CD4-positive, alpha-beta T cell treated with Interleukin-17A for 1 hour (primary cell): ENCODE measurements at places on chromosomes 3 and 15.

DNA sequence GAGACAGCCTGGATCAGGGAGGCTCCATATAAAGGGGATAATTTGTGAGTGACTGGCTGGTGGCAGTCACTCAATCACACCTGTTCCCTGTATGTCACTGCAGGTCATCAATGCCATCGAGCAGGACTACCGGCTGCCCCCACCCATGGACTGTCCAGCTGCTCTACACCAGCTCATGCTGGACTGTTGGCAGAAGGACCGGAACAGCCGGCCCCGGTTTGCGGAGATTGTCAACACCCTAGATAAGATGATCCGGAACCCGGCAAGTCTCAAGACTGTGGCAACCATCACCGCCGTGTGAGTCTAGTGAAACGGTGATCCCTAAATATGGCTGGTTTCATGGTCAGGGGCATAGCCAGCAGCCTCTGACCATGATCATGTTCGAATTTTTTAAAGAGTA, 453.2 kb downstream of the EPHB1 start:
- DNase-seq = no peak

DNA sequence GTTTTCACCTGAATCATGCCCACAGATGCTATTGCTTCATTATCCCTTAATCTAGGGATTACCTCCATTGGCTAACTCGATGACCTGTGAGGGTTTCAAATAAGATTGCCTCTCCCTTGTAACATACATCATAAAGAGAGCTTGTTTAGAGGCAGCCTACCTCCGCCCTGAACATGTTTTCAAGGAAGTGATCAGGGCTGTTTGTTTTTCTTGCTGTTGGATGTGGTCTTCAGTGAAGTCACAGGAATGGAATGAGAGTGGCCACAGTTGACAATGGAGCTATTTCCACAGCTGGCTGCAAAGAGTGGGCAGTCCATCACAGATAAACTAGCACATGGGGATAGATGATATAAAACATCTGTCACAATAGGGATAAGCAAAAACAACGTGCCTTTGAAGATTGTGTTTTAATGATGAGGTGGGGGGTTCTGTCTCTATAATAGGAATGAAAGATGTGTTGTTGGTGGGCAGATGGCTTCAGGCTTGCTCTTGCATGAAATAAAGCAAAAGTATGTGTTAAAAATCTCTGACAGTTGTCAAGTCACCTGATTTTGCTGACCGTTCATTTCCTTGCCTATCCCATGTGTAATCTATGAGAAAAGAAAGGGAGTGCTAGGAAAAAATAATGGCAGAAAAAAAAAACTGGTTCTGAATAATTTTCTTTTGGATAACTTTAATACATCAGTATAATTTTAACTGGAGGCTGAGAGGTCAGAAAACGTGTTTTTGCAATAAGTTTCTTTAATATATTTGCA, 642.3 kb downstream of the RBMS3 start:
- DNase-seq = no peak

DNA sequence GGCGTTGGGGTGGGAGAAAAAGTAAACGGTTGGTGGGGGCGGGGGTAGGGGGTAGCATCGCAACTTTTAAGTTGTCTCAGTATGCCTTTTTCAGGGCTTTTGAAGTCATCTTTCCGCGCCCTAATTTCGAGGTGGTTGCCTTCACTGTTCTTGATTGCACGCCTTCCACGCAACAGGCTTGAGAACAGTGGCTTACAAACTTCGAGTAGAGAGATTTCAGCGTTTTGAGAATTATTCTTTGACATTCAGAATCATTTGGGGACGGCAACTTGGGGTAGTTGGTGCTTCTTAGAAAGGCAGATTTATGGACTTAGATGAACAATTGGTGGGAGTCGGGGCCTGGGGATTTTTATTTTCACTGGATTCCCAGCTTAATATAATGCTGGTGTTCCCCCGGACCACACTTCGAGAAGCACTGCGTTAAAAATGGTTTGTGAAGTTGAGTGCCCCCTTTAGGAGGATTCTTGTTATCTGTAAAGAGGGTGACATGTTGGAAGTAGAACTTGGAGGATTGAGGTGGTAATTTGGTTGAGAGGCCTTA, 880 bp downstream of the PPP4R2 start:
- DNase-seq = peak; percentile 68

- DNase-seq = no peak
Observed at GRCh38 chr3:30638685-30639412, 32.4 kb downstream of the TGFBR2 start.

- no peak for DNase-seq
Observed at GRCh38 chr3:31765871-31766270, 215.2 kb downstream of the OSBPL10 start.

DNA sequence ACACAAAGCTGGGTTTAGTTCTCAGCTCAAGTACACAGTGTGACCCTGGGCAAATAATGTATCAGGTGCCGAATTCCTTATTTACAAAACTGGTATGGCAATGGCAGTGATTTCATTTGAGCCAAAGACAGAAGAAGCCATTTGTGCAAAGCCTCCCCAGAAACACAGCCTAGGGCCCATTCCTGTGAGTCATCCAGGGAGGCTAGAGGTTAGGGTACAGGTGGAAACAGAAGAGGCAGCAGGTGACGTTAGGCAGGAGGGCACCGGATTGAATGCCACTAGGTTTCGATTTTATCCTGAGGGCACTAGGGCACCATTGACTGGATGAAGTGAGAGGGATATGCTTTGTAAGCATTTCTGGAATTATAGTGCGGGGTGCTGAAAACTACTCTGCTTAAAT, 766.9 kb upstream of the NR2F2 start:
- no peak for DNase-seq

GRCh38 chr3:153980252-153980590, 141.0 kb upstream of the ARHGEF26 start:
- no peak for DNase-seq

GRCh38 chr15:95875121-95875643, 455.3 kb upstream of the NR2F2 start:
- DNase-seq = peak; percentile 47

DNA sequence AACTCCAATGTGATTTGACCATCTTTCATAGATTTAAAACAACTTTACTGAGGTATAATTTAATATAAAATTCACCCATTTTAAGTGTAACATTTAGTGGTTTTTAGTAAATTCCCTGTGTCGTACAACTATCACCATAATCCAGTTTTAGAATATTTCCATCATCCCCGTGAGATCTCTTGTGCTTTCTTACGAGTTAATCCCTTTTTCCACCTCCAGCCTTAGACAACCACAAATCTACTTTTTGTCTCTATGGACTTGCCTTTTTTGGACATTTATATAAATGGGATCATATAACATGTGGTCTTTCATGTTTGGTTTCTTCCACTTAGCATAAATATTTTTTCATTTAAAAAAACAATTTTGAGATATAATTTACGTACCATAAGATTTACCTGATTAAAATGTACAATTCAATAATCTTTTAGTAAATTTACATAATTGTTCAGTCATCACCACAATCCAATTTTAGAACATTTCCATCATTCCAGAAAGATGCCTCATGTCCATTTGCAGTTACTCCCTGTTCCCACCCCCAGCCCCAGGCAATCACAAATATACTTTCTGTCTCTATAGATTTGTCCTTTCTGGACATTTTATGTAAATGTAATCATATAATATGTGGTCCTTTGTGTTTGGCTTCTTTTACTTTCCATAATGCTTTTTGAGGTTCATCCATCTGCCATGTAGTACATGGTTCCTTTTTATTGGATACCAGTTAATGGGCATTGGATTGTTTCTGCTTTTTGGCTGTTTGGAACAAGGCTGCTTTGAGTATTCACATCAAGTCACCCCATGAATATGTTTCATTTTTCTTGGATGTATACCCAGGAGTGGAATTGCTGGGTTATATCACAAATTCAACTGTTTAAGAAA, 3.1 kb downstream of the OXSR1 start:
- DNase-seq = no peak

GRCh38 chr15:59522988-59523461, 85.0 kb downstream of the FAM81A start:
- peak; percentile 66 for DNase-seq

GRCh38 chr3:98778383-98778782, 15.2 kb downstream of the ST3GAL6 start:
- no peak for DNase-seq

DNA sequence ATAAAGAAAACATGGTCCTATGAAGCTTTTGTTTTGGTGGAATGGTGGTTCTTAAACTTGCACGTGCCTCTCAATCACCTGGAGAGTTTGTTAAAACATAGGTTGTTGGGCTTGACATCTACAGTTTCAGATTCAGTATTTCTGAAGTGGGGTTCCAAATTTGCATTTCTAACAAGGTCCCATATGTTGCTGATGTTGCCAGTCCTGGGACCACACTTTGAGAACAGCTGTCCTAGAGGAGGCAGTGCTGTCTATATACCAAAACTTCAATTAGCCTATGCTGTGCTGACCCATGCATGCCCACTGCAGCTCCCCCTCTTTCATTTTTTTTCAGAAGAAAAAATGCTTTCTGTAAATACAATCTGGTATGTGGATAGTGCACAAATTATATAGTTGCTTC, 31.3 kb downstream of the ALCAM start:
- DNase-seq = no peak

DNA sequence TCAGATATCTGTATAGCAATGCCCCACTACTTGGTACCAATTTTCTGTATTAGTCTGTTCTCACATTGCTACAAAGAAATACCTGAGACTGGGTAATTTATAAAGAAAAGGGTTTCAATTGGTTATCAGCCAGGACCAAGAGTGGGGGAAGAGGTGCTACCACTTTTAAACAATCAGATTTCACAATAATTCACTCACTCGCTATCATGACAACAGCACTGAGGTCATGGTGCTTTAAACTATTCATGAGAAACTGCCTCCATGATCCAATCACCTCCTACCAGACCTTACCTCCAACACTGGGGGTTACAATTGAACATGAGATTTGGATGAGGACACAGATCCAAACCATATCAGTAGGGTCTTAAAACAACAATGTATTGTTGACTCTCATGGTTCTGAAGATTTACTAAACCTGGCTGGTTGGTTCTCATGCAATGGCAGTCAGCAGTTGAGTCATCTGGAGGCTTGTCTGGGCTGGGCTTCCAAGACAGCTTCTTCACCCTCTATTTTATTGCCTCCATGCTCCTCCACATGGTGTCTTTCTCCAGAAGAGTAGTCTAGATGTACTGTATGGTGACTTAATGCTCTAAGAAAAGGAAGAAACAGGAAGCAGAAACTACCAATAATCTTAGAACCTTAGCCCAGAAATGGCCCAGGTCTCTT, 21.2 kb upstream of the TM4SF4 start:
- DNase-seq = no peak

DNA sequence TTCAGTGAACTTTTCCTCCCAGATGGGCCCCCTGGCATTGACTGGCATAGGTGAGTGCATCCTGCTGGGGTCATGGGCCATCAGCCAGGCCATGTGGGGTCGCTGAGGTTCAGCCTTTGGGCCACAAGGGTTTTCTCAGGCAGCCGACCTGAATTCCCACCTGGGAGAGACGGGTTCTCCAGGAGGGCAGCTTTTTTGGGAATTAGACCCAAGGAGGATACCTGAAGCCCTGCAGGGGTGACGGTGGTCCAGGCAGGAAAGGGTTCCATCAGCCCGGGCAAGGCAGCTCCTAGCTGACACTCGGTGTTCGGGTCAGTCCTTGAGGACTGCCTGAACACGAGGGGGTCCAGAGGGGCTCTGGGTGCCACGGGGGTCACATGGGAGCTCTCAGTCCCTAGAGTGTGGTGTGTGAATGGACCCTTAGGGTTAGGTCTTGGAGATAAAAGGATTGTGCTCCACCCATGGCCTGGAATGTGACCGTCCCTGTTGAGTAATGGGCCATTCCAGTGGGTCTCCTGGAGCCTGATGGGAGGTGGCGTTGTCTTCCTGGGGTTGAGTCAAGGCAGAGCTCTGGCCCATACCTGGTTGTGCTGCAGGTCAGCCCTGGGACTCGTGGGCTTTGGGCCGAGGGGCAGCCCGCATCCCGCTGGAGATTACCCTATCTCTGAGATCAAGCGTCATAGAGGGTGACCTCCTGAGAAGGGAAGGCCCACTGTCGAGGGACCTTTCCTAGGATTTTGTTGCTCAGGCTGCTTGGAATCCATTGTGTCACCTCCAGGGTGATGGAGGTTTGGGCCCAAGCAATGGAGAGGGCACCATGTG, 192.8 kb downstream of the UBE3A start:
- no peak for DNase-seq

GRCh38 chr3:184241447-184242296, 7.1 kb downstream of the ALG3 start:
- DNase-seq = no peak

- no peak for DNase-seq
Observed at GRCh38 chr3:28745436-28745835, 396.8 kb upstream of the AZI2 start.

DNA sequence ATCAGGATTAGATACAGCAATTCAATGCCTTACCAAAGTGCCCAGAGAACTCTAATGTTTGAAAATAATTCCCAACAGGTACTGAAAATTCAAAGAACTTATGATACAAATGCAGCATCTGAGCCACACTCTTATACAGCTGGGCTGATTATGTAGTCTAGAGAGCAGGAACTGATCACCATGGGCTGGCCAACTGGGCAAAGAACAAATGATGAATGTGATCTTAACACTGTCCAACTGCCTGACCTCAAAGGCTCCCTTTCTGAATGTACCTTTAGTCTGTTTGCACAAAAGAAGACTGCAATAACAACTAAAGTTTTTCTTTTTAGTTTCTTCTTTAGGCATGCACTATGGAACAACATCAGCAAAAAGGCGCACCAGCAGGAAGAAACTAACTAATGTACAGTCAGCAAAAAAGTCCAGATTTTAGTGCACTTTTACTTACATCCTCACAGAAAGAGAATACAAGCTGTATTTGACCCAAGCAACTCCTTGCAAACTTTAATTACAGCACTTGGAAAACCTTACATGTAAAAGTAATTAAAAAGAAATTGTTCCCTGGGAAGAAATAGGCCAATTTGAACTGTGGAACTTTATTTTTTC, 1095.1 kb downstream of the IGSF11 start:
- DNase-seq = no peak

- no peak for DNase-seq
Observed at GRCh38 chr15:42324308-42324707, 35.0 kb upstream of the CAPN3 start.

DNA sequence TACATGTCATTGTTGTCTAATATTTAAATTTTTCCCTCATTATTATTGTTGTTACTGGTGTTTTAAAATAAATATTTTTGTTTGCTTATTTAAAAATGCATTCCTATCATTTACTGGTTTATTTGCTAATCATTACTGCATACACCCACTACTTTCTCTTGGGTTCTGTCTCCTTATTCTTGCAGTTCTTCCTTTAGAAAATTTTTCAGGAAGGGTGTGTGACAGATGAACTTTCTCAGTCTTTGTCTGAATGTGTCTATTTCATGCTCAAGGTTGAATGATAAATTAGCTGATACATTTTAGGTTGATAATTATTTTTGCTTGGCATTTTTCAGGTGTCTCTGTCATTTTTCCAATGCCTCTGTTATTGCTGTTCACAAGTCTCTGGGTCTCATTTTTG, 7.4 kb downstream of the AQP9 start:
- no peak for DNase-seq

DNA sequence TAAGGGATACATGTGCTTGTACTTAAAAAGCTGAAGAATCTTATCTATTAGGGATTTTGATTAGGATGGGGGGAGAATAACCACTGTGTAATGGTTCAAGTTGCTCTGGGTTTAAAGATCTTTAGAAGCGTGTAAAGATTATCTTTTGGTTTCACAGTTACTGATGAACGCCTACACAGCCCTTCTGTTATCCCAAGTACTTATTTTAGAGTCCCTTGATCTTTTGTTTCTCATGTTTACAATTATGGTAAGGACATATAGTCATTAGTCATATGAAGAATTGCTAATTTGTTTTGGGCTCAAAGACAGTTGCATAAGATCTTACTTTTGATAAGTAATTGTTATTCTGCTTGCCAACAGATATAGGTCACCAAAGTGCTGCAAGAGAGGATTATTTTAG, 160.1 kb downstream of the PLCL2 start:
- DNase-seq = no peak
